ENCODE measurements at places on chromosomes 6 and 20. TPM values are rescaled to one million over a fixed set of nuclear protein-coding genes. Genes with fewer than 3 reads are reported as not detected.

Gene FRS3
- 7.1 TPM for total RNA-seq

Gene SLA2
- 0.16 TPM for total RNA-seq

Gene ADTRP
- not detected for total RNA-seq

Gene RAB22A
- total RNA-seq, result 15.5 TPM

Data from neural crest cell (in vitro differentiated cells).